Non-pigmented ciliary epithelial cell (primary cell): ENCODE measurements at places on chromosomes 1 and 21.

- no peak for DNase-seq
Observed at GRCh38 chr1:27057389-27057788, 44.7 kb upstream of the TENT5B start.

- DNase-seq = no peak
Observed at GRCh38 chr1:23444104-23444533, 19.6 kb upstream of the TCEA3 start.

- DNase-seq = no peak
Observed at GRCh38 chr1:8171751-8172464, 145.8 kb upstream of the ERRFI1 start.

DNA sequence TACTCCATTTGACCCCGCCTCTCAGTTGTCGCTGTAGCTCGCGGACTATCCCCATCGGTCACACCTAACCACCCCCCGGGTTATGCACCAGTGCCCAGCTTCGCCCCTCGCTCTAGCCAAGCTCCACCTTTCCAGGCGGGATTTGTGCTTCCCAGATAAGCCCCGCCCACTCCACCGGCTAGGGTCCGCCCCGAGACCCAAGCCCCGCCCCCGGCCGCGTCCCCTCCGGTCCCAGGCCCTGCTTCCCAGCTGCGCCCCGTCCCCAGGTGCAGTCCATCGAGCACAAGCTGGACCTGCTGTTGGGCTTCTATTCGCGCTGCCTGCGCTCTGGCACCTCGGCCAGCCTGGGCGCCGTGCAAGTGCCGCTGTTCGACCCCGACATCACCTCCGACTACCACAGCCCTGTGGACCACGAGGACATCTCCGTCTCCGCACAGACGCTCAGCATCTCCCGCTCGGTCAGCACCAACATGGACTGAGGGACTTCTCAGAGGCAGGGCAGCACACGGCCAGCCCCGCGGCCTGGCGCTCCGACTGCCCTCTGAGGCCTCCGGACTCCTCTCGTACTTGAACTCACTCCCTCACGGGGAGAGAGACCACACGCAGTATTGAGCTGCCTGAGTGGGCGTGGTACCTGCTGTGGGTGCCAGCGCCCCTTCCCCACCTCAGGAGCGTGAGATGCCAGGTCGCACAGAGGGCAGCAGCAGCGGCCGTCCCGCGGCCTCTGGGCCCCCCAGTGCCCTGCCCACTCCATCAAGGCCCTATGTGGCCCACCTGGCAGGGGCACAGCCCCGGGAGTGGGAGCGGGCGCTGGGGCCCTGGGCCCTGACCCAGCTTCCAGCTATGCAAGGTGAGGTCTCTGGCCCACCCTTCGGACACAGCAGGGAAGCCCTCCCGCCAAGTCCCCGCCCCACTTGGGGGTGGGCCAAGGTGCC, 23.9 kb downstream of the CITED4 start:
- DNase-seq = no peak

DNA sequence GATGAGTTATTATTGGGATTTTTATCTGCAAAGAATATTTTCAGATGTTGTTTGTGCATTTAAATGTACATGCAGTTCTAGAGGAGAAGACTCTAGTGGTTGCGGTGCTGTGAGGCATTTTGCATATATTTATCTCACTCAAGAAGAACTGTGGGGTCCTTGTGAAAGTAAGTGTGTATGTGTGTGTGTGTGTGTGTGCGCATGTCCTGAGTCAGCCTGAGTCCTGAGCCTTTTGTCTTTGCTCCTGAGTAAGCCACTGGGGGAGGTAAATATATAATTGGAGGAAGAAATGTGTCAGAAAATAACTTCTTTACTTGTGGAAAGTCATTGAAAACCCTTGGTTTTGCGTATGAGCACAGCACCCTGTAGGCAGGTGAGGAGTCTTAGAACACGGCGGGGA, 55.6 kb upstream of the CD34 start:
- DNase-seq = no peak
